Psoas muscle (tissue), 8 donors: ENCODE measurements at places on chromosomes 2 and 18.

DNA sequence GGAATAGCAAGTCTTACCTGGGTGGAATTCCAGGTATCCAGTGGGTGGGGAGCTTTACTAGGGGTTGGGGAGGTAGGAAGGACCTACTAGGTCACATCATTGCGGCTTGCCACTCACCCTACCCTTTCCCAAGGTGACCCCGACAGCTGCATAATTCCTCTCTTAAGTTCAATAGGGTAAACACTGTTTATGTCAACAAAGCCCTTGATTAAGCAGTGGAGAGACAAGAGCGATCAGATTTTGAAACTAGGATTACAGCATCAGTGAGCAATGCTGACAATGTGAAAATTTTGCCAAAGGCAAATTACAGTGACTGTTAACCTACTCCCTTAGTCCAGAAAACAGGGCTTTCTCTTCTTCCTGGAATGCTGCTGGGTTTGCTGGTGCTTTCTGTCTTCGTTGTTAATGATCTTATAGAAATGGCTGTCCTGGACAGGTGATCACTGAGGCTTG is 14.5 kb downstream of the SLC19A3 start:
- no peak for DNase-seq

GRCh38 chr2:200677721-200678532 is 92.1 kb downstream of the AOX1 start:
- DNase-seq = no peak

- no peak for DNase-seq
These were observed 108.6 kb upstream of the REV1 start for GRCh38 chr2:99598441-99598840.

GRCh38 chr18:66534110-66534509 is 69.8 kb downstream of the CDH19 start:
- DNase-seq = no peak

DNA sequence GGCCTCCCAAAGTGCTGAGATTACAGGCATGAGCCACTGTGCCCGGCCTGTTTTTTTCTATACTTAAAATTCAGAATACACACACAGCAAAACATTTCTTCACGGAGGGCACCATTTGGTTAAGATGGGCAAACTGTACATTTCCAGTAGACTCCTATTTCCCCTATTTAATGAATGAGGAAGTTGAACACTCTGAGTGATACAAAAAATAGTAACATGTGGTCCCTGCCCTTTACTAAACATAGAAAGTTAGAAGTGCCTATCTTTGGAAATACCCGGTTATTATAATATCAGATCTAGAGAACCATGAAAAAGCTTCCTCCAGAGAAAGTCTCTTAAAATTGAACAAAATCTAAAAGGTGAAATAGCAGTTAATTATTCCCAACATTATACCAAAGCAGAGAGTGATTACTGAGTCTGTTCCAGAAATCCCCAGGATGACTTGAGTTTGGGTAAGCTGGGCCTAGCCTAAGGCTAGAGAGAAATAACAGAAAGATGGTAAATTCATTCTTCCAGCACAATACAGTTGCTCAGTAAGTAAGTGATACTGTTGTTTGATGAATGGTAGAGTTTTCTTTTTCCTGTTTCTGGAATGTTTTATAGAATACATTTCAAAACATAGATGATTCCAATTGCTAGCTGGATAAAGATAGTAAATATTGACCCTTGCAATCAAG is 23.3 kb upstream of the RMC1 start:
- no peak for DNase-seq

- no peak for DNase-seq
These were observed 379.3 kb upstream of the SYT4 start for GRCh38 chr18:43656547-43656946.

DNA sequence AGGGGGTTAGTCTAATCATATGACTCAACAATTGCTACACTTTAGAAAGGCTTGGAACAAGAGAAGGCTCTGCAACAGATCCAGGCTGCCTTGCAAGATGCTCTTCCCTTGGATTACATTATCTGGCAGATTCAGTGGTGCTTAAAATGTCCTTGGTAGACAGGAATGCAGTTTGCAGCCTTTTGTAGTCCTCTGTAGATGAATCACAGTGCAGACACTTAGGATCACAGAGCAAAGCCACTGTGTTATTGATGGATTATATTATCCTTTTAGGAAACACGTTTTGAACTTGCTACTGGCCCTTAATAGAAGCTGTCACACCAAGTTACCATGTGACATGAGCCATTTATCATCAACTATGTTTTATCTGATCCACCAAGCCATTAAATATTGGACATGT is 152.2 kb downstream of the CBLN2 start:
- no peak for DNase-seq

- no peak for DNase-seq
These were observed 1.2 kb downstream of the HOXD4 start for GRCh38 chr2:176152350-176153181.

GRCh38 chr18:57925706-57926105 is 118.3 kb upstream of the NEDD4L start:
- no peak for DNase-seq

DNA sequence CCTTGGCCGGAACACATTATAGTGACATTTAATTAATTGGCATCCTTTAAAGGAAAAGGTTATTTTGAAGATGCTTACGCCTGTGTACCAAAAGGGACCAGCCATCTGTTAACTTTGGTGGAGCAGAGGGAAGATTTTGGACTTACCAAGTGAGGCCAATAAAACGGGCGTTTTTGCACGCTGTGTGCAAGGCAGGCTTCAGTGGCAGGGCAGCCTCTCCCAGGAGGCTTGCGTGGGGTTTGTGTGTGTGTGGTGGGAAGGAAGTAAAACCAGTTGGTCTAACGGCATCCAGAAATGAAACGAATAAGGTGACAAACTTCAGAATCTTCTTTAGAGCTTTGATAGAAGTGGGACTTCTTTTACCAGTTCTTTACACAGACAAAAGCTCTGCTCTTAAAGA is 191.7 kb downstream of the PRKCE start:
- DNase-seq = no peak

GRCh38 chr2:22694856-22695255 is 690.1 kb upstream of the KLHL29 start:
- no peak for DNase-seq

DNA sequence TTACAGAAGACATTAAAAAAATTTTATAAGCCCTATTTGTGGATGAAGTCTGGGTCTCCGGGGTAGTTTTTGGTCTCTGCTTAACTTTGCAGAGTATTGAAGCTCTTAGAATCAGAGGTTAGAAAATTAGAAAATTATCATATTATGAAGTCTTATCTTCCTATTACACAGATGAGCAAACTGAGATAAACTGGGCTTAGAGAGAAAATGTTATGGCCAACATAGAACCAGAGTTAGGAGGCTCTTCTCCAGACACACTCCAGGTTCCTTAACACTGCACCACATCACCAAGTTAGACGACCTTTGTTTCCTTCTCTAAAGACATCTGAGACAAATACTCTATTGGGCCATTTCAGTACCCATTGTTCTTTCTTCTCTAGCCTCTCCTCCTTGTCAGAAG is 36.7 kb upstream of the NEB start:
- no peak for DNase-seq

- DNase-seq = no peak
These were observed 213.9 kb downstream of the PTH2R start for GRCh38 chr2:208620487-208620978.

DNA sequence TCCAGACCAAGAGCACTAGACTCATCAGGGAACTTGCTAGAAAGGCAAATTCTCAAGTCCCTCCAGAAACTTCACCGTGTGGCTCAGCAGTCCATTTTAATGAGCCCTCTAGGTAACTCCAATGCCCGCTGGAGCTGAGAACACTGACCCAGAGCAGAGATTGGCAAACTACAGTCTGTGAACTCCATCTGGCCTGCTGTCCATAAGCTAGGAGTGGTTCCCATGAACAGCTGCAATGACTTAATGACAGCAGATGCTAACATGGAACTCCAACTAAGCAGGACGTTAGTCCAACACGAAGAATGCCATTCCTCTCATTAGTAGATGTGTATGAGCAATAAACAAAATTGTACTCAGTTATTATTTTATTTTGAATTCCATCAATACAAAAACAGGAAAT is 371.9 kb downstream of the STK39 start:
- DNase-seq = no peak
